Hematopoietic multipotent progenitor cell treated with erythropoietin and hydrocortisone succinate and interleukin-3 and kit ligand, for 8 days (in vitro differentiated cells): ENCODE measurements at places on chromosomes 3 and 15.

DNA sequence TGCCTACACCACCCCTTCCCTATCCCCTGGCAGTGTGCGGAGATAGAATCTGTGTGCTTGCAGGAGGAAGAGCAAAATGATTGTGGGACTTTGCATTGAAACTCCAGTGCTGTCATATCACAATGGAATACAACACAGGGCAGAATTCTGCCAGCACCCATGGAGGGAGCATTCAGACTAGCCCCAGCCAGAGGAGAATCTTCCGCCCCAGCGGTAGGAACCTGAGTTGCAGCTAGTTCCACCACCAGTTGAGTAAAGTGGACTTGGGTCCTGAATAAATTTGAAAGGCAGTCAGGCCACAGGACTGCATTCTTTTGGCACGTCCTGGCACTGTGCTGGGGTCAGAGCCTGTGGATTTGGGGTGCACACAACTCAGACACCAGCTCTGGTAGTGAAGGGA, 27.5 kb downstream of the NCBP2 start:
- DNase-seq: no peak

DNA sequence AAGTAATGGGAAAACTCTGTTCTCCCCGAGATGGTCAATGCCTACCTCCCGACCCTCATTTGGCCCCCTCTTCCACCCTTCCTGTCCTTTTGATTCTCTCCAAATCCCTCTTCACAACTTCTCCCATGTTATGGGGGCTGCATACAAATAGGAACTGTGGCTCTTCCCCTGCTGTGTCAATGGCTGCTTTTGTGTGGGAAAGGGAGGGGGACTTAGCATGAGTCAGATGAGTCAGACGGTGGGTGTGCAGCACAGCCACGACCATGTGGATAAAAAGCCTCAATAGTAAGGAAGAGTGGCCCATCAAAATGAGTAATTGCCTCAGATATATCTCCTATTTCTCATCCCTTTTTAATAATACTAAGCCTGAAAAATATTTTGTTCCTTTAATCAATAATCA, 31.9 kb downstream of the SPATA16 start:
- no peak for DNase-seq

- DNase-seq: peak; percentile 44
These were observed 5.8 kb downstream of the PRKCD start for GRCh38 chr3:53166781-53167291.

DNA sequence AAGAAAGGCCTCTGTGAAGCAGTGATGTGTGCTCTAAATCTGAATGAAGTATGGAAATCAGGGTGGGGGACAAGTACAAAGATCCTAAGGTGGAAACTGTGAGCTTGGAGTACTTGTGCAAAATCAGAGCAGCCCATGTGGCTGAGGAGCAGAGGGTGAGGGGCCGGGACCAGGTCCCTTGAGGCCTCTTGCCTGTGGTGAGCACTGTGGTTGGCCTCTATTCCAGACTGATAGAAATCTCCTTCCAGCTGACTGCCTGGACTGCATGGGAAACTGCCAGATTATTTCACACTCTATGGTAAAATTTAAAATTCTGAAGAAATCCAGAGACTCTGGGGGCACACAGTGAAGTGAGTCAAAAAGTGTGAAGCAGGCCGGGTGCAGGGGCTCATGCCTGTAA, 81.4 kb downstream of the TM4SF4 start:
- DNase-seq: no peak

DNA sequence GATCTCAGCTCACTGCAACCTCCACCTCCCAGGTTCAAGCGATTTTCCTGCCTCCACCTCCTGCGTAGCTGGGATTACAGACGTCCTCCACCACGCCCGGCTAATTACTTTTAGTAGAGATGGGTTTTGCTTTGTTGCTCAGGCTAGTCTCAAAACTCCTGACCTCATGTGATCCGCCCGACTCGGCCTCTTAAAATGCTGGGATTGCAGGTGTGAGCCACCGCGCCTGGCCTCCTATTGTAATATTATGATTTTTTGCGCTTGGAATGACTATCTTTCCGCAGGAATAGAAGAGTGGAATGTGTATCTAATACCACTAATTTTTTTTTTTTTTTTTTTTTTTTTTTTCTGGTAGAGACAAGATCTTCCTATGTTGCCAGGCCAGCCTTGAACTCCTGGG, 1.8 kb downstream of the ARL8B start:
- DNase-seq: no peak

DNA sequence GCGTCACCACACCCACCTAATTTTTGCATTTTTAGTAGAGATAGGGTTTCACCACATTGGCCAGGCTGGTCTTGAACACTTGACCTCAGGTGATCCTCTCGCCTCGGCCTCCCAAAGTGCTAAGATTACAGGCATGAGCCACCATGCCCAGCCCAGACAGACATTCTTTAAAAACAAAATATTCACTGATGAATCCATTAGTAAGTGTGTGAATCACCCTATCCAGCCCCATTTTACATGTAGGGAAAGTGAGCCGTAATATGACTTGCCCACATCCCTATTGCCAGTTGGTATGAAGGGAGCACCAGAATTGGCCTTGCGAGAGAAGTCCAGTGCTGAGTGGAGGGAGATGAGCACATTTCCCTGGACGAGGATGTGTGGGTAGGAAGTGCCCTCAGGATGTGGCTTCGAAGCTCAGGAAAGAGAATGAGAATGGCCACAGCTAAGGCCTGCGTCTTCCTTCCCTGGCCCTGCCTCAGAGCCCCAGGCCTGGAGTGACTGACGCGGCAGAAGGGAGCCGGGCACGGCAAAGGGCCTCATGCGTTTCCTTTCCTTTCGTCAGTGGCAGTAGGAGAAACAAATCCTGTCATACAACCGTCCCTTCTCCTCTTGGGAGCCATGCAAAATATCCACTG, 28.3 kb upstream of the ETV5 start:
- no peak for DNase-seq

DNA sequence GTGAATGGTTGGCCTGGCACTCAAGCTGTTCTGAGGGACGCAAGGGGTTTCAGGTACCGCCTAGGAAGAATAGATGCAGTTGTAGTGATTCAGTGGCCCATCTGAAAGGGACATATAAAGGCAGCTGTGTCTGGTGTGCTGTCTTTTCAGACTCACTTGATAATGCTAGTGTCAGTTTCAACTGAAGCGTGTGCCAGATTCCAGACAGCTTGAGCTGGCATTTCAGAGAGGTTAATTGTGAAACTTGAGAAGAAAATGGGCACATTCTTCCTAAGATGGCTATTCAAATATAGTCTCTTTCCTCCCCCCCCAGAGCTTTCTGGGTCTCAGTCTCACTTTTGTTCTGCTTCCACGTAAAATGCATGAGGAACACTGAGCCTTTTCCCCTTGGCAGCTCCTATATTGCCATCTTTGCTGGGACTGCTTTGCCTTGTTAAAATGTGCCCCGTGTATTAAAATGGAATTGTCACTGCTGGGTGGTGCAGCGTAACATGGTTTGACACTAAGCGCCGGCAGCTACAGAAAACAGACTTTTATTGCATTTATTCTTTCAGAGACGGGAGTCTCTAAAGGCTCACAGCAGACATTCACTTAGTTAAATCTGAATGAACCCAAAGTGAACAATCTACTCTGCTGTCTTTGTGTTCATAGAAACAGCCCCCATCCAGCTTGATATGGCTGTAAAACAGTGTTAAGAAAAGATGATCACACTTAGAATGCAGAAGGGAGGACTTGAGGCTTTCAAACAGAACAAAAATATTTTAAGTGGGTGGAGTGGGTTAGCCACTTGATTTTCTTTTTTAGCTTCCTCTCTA, 478.7 kb downstream of the RBMS3 start:
- DNase-seq: no peak

- DNase-seq: no peak
These were observed 36.8 kb upstream of the PEX5L start for GRCh38 chr3:180073561-180073960.

DNA sequence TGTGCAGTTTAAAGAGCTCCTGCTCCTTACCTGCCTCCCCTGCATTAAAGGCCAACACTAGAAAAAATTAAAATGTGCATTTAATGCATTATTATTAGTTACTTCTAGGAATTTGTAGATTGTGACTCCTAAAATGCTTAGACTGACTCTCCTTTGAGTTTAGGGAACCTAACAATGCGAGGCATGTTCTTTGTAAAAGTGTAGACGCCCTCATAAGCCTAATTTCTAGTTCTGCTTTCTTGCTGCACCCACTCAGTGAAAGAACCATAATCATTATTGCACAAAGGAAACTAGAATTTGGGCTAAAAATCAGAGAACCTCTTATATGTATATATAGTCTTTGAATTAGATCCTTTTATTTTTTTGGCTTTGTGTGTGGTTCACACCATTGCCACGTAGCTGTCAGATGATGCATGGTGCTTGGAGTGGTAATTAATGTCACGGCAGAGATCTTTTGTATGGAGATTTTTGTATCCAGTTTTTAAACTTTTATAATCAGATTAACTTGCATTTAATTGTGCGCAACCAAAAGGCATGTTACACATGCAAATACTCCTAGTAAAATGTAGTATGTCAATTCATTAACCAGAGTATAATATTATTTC, 710 bp downstream of the ABHD10 start:
- peak; percentile 52 for DNase-seq

DNA sequence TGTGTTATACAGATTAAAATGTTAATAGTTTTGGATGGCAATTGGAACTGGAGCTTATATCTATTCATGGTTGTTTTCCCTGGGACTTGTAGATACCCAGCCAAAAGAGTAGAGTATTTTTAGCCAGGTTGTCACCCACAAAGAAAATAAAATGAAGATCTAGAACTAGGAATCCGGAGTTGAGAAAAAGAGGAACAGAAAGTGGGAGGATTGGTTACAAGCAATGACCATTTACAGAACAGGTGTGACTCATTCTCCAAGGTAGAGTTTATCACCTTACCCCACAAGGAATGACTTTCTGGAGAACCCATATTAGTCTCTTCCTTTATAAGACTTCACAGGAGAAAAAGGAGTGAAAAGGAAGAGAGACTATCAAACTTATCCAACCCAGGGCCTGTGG, 99.8 kb downstream of the TMEM108 start:
- DNase-seq: no peak

- DNase-seq: no peak
These were observed 12.0 kb upstream of the ABTB1 start for GRCh38 chr3:127660621-127661251.

DNA sequence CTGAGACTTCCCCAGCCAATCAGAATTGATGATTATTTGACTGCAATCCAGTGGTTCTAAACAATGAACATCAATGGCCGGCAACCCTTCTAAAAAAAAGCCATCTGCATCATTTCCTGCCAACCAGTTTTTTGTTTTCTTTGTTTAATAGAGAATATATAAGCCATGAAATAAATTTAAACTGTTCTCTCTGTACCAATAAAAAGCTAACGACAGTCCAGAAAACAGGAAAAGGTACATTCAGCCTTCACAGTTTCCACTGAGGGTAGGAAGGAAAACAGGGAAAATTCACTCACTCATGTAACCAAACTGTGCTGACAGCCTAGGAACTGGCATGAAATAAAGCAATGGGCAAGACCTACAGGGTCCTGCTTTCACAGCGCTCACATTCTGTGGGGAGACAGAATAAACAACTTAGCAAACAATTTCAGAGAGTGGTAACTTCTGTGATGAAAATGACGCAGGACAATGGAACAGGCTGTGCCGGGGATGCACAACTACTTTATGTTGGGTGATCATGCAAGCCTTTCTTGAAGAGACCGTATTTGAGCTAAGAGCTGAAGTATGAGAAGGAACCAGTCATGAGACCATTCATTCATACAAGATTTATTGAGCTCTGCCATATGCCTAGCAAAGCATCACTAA, 630.1 kb downstream of the MAGI1 start:
- no peak for DNase-seq

DNA sequence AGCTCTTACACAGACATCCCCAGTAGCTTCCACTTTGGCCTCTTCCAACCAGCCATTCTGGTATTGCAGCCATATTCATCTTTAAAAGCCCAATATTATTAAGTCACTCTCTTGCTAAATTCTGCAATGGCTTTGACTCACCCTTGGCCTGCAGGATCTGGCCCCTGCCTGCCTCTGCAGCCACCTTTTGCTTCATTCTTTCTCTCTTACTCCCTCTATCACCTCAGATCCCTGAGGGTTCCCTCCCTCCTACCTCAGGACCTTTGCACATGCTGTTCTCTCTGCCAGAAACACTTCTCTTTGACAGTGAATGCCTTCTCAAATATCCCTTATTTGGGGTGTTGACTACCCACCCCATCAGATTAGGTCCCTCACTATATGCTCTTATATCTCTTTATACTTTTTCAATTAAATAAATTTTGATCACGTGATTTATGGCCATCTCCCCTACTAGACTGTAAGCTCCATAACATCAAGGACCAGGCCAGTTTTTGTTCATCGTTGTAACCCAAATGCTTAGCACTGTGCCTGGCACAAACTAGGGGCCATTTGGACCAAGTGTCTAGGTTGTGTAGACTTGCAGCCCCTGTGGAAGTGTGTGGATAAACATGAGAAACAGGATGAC, 32.3 kb upstream of the UBE2Q2 start:
- DNase-seq: no peak

GRCh38 chr3:172259726-172260248, 188.5 kb downstream of the GHSR start:
- DNase-seq: no peak

DNA sequence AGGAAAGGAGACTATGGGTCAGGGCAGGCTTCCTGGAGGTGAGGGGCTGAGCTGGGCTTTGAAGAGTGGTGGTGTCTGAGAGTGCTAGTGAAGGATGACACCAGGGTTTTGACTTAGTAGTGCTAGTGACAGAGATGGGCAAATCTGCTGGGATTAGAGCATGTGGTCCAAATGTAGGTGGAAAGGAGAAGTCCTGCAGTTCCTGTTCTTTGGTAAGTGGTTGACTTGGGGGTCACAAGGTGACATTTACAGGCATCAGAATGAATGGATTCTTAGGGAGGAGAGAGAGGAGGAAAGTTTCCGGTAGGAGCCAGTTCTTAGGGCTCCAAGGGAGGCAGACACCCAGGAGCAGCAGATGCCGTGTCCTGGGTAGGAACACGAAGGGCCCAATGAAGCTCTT, 796 bp upstream of the DOCK3 start:
- DNase-seq: no peak

DNA sequence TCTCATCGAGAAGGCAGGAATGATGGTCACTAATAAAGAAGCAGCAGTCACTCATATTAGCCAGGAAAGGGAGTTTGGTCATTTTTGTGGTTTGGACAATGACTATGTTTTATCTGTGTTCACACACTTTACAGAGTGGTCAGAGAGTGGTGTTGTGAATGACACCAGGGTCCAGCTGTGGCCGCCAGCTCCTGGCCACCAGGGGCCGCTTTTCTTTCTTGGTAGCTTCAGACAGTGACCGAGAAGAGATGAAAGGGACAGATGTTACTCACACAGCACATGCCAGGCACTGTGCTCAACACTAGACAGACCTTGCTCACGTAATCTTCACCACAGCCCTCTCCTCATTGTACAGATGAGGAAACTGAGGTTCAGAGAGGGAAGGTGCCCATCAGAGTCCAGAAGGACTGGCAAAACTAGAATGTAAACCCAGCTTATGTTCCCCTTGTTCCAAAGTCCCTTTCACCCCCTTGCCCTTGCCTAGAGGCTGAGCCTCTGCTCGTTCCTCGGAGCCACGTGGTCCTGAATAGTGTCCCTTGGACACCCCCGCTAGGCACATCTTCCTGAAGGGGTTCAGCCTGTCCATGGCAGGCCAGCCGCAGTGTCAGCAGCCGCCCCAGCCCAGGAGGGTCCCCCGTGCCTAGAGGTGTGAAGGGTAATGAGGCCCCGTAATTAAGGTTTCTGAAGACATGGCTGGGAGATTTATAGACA, 55.6 kb downstream of the CYP11A1 start:
- no peak for DNase-seq
